ENCODE measurements at places on chromosomes 3 and 15.

DNA sequence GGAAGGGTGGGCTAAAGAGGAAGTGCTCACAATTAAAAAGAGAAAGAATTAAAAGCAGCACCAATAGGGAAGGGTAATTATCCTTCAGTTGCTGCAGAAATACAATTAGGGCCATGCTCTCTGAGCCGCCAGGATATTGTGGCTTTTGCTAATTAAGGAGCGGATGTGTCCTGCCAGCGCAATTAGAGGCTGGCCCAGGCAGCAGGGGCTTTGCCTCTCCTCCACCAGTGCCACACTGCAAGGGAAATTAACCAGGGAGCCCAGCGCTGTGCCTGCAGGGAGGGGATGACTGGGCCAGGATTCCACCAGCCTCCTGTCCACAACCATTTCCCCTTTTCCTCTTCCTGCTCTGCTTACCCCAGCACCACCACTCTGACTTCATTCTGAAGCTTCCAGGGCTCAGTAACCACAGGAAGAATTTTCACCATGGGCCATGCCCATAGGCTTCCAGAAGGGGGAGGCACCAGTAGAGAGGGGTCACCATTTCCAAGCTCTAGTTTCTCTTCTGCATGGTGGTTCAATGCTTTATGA lies 10.4 kb upstream of the AEN start:
- no peak for DNase-seq
- peaks cover 3% of the 10 kb centered on the region for H3K4me1 ChIP-seq
- H3K27ac ChIP-seq, result no peak overlapping the region
- H3K4me3 ChIP-seq, result no peak overlapping the region

DNA sequence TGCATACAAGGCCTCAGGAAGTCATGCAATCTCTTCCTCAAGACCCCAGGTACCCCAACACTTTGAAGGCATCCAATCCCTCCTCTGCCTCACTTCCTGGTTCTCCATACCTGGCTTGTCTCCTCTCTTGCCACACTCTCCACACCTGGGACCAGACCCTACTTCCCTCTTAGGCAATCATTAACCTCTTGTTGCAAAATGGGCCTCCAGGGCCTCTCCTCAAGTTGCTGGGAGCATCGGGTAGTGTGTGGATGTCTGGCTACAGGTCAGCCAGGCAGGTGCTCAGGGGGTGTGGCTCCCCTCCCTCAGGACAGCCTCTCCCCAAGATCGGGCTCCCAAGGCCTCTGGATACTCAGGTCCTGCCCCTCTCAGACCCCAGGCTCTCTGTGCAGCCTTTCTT lies 8.6 kb downstream of the PLA2G4E start:
- peak overlapping the region; percentile 47 for H3K27ac ChIP-seq
- no peaks in the 10 kb centered on the region for H3K36me3 ChIP-seq
- H3K27me3 ChIP-seq, result peaks cover 1% of the 10 kb centered on the region
- DNase-seq, result no peak

DNA sequence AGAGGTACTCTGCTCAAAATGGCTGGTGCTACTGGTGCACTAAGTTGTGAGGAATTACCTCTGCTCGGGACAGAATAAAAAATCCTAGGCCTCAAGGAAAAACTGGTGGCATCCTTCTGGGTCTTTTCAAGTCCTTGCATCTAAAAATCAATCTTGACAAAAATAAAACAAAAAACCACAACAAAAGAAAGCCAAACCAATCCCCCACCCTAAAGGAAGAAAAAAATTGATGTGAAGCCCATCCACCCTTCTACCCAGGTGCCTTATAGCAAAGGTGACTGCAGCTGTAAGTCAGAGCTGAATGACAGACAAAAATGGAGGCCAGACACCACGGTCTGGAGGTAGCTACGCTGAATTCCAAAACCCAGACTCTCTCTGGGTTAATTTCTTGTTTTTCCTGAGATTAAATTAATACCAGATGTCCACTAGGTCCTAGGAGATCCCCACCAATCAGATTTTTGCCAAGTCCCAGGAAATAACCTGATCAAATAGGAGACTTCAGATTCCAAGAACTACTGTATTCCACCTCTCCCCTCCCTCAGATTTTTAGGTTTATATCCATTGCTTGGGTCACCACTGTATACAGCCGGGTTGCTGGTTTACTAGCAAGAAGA lies 33.5 kb downstream of the ABCC5 start:
- no peaks in the 10 kb centered on the region for H3K27me3 ChIP-seq
- DNase-seq, result no peak
- H3K4me3 ChIP-seq, result no peak overlapping the region
- H3K36me3 ChIP-seq, result peaks cover 12% of the 10 kb centered on the region

- H3K27me3 ChIP-seq, result no peaks in the 10 kb centered on the region
- peaks cover 3% of the 10 kb centered on the region for H3K4me1 ChIP-seq
- H3K36me3 ChIP-seq, result no peaks in the 10 kb centered on the region
- no peak overlapping the region for H3K27ac ChIP-seq
These were observed 220.0 kb downstream of the TBL1XR1 start for GRCh38 chr3:176977331-176977730.

- no peaks in the 10 kb centered on the region for H3K36me3 ChIP-seq
- H3K27me3 ChIP-seq, result peaks cover 9% of the 10 kb centered on the region
- no peaks in the 10 kb centered on the region for H3K4me1 ChIP-seq
These were observed 235.7 kb downstream of the SATB1 start for GRCh38 chr3:18189282-18190050.
